Activated naive CD8-positive, alpha-beta T cell treated with anti-CD3 and anti-CD28 coated beads for 36 hours (primary cell): ENCODE measurements at places on chromosomes 7 and 10.

- no peak overlapping the region for H3K4me3 ChIP-seq
- H3K27me3 ChIP-seq = no peaks in the 10 kb centered on the region
- no peak for DNase-seq
- H3K27ac ChIP-seq = no peak overlapping the region
Observed at GRCh38 chr7:134690614-134691504, 44.2 kb downstream of the BPGM start.

DNA sequence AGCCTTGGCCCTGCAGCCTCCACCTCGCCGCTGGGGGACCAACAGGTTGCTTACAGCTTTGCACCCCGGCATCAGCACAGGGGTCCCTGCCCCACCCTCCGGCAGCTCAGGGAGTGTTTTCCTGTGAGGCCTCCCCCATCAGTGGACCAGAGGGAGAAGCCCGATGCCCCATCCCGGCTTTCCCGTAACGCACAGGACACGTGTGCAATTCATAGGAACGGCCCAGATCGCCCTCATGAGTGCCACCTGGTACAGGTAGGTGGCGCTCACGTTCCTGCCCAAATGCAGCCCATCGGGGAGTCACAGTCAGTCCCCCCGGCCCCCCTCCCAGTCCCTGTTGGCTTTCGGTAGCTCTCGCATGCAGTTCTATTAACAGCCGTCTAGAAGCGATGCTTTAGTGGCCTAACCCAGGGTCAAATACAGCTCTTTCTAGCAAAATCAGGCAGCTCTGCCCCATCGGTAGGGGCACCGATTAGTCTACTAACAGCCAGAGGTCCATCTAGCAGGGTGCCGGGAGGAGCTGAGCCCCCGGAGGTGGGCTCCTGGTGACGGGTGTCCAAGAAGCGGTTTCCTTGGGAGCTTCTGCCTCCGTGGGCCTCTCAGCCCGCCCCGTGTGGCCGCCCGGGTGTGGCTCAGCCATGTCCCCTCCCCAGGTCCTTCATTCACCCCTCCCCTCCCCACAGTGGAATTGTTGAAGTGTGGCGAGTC is 48.4 kb upstream of the GTF2IRD1 start:
- H3K4me3 ChIP-seq = no peak overlapping the region
- H3K27ac ChIP-seq = no peak overlapping the region
- DNase-seq = peak; percentile 12

GRCh38 chr10:13518076-13518692 is 10.6 kb downstream of the BEND7 start:
- no peak overlapping the region for H3K27ac ChIP-seq
- DNase-seq = no peak
- H3K4me3 ChIP-seq = no peak overlapping the region
- no peaks in the 10 kb centered on the region for H3K4me1 ChIP-seq
- no peaks in the 10 kb centered on the region for H3K36me3 ChIP-seq

DNA sequence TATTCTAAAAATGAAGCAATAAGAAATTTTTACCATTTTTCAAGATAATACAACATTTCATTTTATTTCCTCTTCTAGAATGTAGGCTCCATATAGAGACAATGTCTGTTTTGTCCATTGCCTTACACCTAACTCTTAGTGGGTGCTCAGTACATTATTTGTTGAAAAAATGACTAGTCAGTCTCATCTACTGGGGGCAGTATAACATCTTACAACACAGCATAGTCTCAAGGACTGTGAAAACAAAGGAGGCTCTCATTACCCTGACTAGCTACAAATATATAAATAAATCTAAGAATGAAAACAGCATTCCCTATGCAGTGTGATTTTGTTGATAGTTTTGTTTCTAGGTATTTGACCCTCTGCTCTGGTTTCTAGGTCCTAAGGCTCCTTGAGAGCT is 11.6 kb downstream of the CRPPA start:
- no peak for DNase-seq
- H3K36me3 ChIP-seq = no peaks in the 10 kb centered on the region
- no peaks in the 10 kb centered on the region for H3K27me3 ChIP-seq
- no peak overlapping the region for H3K27ac ChIP-seq
- no peaks in the 10 kb centered on the region for H3K4me1 ChIP-seq
- no peak overlapping the region for H3K4me3 ChIP-seq
